ENCODE measurements at places on chromosomes 11 and 22.

DNA sequence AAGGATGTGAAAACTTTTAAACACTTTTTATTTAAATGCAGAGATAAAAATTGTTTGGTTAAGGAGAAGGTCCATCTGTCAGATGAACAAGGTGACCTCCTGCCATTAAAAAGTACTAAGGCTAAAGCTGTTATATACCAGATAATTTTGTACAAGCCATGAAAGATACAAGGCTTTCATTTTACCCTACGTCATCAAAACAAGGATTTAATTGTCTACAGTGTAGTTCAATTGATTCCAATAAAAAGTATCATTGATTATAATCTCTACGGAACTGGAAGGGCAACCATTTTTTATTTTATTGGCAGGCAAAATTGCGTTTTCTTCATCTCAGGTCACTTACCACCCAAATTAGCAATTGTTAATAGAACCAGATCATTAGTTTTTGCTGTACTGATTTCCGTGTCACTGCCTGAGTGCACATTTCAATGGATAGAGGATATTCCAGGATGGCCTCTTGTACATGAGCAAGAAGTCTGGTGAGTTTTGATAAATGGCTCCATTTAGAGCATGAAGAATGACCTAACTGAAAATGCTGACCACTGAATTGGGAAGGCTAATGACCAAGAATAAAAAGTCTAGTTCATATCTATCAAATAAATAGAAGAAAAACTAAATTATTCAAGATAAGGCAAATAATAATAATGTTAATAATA lies 564.9 kb downstream of the JRKL start:
- no peak for DNase-seq

- DNase-seq, result peak; percentile 27
Observed at GRCh38 chr22:38696606-38697424, 3.9 kb downstream of the JOSD1 start.

GRCh38 chr22:36822581-36822980 lies 5.7 kb upstream of the PVALB start:
- no peak for DNase-seq

GRCh38 chr22:44309647-44310046 lies 3.1 kb downstream of the SHISAL1 start:
- no peak for DNase-seq

- no peak for DNase-seq
Observed at GRCh38 chr11:17561526-17561925, 14.5 kb downstream of the OTOG start.

DNA sequence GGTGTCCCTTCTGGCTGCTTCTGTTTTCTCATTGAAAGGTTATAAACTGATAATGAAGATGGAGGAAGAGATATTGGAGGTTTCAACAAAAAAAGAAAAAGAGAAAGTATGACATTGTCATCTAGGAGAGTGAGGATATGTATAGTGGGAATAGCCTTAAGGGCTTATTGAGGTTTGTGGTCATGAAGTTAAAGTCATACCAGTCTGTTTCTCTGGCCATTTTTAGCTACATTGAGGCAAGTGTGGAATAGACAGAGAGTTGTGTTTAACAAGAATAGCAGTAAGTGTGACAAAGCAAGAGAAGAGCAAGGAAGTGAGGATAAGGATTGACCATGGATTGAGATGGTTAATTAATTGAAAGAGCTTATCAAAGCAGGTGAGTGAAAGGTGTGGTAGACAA lies 110.4 kb downstream of the ELP4 start:
- no peak for DNase-seq

DNA sequence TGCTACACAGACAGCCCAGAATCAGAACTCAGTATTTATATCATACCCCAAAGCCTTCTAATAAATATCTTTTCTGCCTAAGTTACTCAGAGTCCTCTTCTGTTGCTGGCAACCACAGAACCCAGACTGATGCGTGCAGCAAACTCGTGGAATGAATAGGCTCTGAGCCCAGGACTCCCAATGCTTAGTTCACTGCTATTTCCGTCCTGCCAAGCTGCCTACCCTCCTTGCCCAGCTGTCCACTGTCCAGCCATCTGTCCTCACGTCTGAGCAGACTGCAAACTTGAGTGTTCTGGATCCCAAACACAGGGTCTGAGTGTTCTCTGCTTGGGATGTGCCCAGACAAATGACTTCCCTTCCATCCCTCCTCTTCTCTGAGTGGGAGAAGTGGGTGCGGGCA lies 19.4 kb downstream of the PTPN5 start:
- DNase-seq, result no peak

GRCh38 chr11:64654958-64655541 lies 64.0 kb downstream of the SLC22A12 start:
- DNase-seq, result no peak

DNA sequence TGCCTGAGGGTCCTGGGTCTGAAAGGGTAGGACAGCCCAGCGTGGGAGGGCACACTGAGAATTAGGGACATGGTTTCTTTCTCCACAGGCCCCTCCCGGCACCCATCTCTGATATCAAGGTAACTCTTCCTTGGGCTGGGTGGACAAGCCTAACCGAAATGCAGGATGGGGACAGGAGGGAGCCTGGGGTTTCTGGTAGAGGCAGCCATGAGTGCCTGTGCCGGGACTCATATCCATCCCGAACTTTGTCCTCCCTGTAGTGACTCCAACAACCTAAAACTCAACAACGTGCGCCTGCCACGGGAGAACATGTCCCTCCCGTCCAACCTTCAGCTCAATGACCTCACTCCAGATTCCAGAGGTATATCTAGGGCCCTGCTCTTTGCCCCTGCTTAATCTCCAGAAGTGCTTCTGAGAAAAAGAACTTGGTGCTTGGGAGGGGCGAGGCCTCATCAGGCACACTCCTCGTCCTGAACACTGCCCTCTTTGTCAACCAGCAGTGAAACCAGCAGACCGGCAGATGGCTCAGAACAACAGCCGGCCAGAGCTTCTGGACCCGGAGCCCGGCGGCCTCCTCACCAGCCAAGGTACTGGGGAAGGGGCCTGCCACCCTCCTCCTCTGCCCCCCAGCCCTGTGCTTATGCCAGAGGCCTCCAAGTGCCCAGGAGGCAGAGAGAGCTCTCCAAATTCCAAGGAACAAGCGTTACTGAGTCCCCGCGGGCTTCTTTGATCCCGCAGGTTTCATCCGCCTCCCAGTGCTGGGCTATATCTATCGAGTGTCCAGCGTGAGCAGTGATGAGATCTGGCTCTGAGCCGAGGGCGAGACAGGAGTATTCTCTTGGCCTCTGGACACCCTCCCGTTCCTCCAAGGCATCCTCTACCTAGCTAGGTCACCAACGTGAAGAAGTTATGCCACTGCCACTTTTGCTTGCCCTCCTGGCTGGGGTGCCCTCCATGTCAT lies 3.1 kb downstream of the TMEM25 start:
- DNase-seq, result no peak

DNA sequence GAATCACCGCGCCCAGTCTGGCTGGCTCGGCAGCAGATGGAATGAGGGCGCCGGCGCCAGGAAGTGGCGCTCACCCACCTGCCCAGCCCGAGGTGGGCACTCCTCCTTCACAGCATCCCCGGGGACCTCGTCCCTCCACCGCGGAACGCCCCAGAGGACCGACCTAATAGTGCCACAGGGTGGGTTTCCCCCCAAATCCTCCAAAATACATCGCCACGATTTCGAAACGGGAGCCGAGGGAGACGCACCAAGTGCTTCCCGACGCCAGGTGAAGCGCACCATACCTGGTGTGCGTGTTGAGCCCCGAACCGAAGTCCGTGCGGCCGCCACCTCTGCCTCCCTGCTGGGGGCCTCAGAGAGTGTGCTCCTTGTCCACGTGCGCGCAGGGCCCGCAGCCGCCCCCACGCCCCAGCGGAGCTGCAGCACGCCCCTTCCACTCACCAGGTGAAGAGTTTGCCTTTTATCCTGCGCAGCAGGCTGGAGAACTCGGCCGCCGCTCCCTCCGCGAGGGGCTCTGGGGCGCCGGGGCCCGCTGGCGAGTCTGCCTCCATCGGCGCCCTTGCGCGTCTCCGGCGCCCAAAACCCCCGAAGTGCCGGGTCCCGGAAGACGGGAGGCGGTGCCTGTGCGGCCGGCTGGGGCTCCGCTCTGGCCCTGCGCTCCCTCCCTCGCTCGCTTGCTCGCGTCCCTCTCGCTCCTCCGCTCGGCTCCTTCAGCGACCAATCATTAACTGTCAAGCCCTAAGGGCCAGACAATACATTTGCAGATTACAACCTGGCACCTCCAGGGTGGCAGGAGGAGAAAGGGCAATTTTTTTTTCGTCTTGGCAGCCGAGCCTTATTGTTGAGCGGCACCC lies at the start of gene SLC35F2:
Gene SLC35F2 (minus strand): TSS at position 571 of the 854 bp plus-strand sequence. CDS start 20 bp downstream, at position 551.
- DNase-seq, result no peak

- DNase-seq, result no peak
Observed at GRCh38 chr11:134150195-134150903, 73.4 kb downstream of the NCAPD3 start.

GRCh38 chr22:17846326-17846992 lies 72.2 kb upstream of the BID start:
- DNase-seq, result no peak

DNA sequence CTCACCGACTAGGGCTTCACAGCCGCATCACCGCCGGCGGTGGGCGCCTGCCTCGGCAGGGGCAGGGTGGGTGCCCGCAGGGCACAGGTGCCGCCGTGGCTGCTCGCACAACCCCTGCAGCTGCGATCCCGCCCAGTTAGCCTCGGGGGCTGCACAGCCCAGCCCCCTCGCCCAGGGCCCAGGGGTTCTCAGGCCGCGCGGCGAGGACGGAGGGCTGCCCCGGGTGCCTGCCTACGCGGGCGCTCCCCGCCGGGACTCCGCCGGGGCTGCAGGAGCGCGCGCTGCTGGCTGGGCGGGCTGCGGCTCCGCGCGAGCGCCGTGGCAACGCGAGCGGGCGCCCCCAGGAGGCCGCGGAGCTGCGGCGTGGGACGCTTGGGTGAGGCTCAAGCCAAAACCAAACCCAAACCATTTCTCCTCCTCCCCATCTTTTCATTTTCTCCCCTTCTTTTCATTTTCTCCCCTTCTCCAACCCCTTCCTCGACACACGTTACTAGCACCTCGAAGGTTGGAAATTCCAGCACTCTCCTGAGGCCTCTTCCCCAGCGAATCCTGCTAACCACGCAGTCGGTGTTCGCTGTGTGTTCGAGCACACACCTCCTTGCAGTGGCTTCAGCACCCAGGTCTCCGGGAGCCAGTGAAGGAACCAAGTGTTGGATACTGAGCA lies at the start of gene MICAL3:
Gene MICAL3 (minus strand): TSS at position 286 of the 664 bp plus-strand sequence. CDS start 117,749 bp downstream, outside the sequence.
- peak; percentile 84 for DNase-seq

- peak; percentile 67 for DNase-seq
Observed at GRCh38 chr22:22110548-22111266, 128.1 kb upstream of the TOP3B start.

GRCh38 chr11:35943713-35944502 lies at the start of gene LDLRAD3:
LDLRAD3 (plus strand) TSS chr11:35944062; CDS start chr11:35944099, 37 bp downstream.
- peak; percentile 63 for DNase-seq

GRCh38 chr22:49102367-49102766 lies 725.3 kb downstream of the BRD1 start:
- no peak for DNase-seq

- no peak for DNase-seq
Observed at GRCh38 chr22:46783721-46784120, 21.3 kb downstream of the TBC1D22A start.

DNA sequence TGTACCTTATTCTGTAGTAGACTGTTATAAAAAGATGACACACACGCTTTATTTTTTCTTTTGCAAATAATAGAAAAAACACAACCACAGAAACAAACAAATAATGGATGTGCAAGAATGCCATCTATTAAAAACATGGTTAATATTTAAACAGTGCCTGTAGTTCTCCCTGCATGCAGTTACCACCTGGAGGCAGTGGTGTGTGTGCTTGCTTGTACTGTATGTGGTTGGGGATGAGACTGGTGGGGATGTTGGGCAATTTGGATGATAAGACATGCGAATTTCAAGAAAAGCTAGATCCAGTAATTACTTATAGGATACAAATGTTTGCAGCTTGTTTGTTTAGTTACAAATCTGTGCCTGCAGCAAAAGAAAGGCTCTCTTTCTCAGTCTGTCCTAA lies 3.6 kb downstream of the C11orf87 start:
- no peak for DNase-seq

GRCh38 chr11:64586366-64586765 lies 4.7 kb upstream of the SLC22A12 start:
- no peak for DNase-seq

DNA sequence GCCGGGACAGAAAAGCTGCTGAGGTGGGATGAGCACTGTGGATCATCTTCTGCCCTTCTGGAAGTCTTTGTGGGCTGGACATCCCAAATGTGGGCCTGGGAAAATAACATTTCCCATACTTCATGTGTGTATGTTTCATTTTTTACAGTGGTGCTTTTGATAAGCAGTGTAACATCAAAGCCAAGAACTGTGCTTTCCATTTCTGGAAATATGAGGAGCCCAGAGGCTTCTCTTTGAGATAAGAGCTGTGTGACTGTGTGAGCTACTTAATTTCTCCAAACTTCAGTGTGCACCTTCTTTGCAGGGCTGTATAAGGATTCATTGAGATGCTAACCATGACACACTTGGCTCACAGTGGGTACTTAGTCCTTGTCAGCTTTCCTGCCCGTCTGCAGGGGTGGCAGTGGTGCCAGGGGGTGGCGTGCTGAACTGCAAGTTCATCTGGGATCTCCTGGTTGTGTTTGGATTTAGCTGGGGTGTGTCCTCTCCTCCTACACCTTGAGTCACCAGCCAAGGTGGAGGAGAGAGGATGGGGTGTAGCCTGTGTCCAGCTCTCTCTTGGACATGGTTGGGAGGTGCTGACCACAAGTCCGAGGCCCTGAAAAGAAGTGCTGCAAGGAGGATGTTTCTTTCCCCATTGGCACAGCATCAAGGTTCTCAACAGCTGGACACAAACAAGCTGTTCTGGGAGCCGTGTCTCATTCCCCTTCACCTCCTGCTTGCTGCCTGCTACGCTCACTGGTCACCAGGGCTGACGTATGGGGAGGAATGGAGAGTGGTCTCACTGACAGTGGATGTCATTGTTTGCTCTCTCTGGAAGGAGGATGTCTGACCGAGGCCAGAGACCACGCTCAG lies 139.4 kb downstream of the TEAD1 start:
- DNase-seq, result no peak

All from HuH-7.5 (cell line).